ENCODE measurements at places on chromosomes 12 and 14.
A peak's percentile ranks its signal among the peaks of the same experiment; 100 is the strongest.

- no peak for DNase-seq
Observed at GRCh38 chr12:58425481-58426392, 484.4 kb downstream of the ATP23 start.

GRCh38 chr14:100865682-100866591, 37.6 kb downstream of the RTL1 start:
- no peak for DNase-seq

GRCh38 chr12:5375547-5376295, 56.2 kb upstream of the NTF3 start:
- DNase-seq: no peak

DNA sequence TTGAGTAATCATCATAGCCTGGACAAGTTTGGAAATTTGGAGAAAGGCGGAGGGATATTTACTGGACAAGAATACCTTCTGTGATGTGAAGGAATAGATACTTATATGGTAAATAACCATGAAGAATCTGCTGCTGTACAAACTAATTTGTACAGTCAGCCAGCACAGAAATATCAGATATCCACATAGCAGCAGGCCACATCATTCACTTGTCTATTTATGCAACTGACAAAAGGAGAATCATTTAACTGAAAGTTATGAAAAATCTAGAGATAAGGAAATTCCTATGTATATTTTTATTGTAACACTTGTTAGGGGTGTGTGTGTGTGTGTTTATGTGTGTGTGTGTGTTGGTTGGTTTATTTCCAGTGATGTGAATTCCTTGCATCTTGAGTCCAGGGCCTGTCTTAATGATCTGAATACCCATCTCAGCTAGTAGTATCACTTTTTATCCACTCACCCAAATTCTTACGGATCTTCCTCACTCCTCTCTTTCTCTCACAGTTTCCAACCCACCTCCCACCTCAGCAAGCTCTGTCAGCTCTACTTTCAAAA, 10.5 kb upstream of the LRIG3 start:
- no peak for DNase-seq

GRCh38 chr14:74176400-74176793, 62.9 kb upstream of the VSX2 start:
- no peak for DNase-seq

DNA sequence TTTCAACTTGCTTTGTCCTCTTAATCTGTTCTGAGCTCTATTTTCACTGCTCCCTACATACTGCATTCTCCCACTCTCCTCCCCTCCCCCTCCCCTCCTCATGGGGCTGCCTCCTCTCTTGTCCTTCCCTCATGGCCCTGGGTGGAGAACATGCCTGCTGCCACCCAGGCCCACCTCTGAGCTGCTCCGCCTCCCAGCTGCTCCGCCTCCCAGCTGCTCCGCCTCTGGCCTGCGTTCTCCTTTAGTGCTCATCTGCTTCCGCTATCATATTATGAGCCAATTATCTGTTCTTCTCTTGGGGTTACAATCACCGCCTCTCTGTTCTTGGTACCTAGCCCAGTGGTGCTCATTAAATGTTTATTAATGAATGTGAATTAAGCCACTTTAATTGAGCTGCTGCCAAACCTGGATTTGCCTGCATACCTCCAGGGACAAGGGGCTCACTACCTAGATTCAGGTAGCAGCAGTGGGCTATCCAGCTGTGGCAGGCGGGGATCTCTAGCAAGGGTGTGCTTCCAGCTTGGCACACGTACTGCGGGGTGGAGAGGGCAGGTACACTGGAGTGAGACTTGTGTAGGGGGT, 32.0 kb upstream of the FAM181A start:
- DNase-seq: no peak

DNA sequence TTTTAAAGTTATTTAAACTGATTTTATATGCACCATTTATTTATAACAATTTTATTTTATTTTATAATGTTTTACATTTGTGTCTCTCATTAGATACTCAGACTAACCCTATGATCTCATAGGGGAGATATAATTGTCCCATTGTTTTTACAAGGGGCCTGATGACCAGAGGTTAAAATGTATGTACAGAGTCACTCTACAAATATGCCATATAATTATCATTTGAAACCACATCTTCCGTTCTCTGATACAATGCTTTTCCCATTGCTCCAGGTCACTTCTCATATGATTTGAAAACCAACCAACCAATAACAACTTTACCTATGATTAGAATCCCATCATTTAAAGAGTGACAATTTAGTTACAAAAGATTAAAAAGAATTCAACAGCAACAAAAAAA, 137.8 kb downstream of the GPHN start:
- DNase-seq: no peak

DNA sequence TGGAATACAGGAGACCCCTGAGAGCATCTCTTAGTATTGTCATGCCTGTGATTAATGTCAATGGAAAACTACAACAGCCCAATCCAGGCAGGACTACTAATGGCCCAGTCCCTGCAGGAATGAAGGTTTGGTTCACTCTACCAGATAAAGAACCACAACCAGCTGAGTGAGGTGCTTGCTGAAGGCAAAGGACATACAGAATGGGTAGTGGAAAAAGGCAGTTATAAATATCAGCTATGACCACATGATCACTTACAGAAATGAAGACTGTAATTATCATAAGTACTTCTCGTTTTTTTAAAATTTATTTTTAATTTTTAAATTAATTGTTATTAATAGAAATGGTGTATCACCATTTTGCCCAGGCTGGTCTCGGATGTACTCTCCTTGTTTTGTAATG, 17.2 kb upstream of the LPCAT3 start:
- no peak for DNase-seq

DNA sequence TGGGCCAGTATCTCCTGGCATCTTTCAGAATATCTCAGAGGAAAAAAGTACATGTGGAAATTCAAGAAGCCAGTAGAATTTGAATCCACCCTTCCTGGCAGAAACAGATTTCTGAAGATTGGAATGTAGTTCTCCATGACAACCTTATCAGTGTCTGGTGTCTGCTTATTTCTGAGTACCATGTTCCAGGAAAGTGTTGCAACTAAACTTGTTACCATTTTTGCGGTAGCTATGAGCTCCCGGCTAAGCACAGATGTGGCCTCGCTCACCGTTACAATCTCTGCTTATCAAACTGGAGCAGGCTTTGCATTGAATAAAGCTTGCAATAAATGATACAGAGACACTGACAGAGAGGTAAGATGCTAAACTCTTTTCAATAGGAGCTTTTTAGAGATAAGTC, 13.0 kb upstream of the ITPR2 start:
- DNase-seq: peak; percentile 69

DNA sequence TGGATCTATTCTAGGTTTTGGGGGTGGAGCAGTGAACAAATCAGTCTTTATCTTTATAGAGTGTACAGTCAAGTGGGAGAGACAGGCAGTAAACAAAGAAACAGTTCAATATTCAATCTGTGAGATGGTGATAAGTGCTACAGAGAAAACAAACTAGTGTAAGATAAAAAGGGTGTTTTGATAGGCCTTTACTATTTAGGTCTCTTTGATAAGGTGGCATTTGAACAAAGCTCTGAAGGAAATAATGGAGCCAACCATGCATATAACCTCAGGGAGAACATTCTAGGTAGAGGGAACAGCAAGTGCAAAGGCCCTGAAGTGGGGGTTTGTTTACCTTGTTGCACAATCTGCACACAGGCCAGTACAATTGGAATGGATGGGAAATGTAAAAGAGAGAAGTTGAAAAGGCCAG, 47.3 kb downstream of the PTPN11 start:
- DNase-seq: no peak

GRCh38 chr12:4766445-4766844, 46.2 kb downstream of the GALNT8 start:
- no peak for DNase-seq

- DNase-seq: no peak
Observed at GRCh38 chr12:65022421-65022820, 98.7 kb downstream of the WIF1 start.

DNA sequence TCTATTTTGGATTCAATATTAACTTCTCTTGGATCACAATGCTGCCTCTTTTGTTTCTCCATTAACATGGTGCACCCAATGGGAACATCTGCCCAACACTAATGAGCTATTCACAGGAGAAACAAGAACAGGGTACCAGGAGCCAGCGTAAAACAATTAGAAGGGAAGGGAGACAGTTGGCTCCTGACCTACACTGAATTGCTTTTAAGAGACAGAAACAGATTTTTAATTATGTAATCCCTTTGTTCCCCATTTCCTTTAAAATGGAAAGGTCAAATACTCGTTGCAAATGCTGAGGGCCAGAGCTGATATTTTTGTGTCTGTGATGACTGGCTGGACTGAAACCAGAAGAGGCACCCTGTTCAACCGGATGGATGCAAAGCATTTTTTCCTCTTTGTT, 108.3 kb downstream of the SEC23A start:
- DNase-seq: no peak

GRCh38 chr14:104109731-104110361, 24.3 kb downstream of the ASPG start:
- DNase-seq: no peak

GRCh38 chr12:106629797-106630659, 47.2 kb downstream of the RFX4 start:
- no peak for DNase-seq

DNA sequence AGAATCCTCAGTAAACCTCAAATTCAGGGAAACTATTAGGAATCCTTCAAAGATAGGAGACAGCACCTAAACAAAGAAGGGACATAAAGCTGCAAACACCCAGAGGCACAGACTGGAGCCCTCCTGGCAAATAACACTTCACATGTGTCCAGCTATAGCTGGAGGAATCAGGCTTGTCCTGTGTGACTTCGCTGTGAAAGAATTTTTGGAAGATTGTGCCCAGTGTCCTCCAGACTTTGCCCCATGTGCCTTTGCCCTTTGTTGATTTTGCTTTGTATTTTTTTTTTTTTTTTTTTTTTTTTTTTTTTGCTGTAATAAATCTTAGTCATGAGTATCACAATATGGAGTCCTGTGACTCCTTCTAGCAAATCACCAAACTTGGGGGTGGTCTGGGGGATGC, 136.8 kb downstream of the KCNH5 start:
- DNase-seq: no peak

DNA sequence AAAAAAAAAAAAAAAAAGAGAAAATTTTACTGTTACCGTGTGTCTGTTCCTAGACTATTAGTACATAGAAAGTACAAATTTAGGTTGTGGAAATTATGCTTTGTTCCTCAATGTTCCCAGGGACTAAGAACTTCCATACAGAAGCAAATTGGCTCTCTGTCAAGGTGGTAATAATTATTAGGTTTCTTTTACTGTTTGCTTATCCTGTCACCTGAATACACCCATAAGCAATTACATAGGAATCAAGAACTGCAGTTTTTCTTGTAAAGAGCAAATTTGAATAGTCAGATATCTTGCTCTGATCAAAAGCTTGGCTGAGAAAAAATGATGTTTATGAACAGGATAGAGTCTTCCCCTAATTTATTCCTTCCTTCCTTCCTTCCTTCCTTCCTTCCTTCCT, 191.2 kb downstream of the AEBP2 start:
- DNase-seq: no peak

DNA sequence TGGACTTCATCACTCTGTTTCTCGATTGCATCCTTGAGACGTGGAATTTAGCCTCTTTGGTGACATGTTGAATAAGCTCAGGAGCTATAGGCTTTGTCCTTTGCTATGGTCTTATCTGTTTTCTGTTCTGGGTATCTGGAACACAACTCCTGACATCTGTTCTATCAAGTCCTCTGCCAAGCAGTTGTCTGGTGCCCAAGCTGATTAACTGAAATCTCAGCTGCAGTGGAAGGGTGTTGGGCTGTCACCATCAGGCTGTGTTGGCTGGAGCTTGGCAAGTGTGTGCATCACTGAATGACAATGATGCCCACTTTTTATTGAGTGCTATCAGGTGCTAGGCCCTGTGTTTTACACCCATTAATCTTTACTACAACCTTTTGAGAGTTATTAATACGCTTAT, 77.8 kb downstream of the SMOC1 start:
- no peak for DNase-seq

DNA sequence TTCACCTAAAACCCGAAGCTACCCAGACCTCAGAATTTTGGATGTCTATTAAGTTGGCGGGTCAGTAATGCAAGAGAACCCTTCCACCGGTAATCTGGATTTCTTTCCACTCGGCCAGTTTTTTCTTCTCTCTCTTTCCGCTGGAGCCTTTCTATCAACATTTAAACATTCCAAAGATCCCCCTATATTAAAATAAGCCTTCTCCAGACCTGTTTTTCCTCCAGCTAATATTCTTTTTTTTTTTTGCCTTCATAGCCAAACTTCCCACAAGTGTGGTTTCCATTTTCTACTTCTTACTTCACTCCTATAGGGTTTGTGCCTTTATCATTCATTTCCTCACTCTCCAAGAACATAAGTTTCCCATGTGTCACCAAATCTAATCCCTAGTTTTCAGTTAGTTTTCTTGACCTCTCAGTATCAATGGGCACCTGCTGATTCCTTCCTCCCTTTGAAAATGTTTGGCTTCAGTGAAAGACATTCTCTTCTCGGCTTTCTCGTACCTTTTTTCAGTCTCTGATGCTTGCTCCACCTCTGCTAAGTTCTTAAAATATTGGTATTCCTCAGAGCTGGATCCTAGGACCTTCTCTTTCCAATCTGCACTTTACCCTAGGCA, 583 bp upstream of the SDR39U1 start:
- DNase-seq: no peak

- peak; percentile 63 for DNase-seq
Observed at GRCh38 chr14:69719501-69719951, 47.4 kb upstream of the SRSF5 start.

DNA sequence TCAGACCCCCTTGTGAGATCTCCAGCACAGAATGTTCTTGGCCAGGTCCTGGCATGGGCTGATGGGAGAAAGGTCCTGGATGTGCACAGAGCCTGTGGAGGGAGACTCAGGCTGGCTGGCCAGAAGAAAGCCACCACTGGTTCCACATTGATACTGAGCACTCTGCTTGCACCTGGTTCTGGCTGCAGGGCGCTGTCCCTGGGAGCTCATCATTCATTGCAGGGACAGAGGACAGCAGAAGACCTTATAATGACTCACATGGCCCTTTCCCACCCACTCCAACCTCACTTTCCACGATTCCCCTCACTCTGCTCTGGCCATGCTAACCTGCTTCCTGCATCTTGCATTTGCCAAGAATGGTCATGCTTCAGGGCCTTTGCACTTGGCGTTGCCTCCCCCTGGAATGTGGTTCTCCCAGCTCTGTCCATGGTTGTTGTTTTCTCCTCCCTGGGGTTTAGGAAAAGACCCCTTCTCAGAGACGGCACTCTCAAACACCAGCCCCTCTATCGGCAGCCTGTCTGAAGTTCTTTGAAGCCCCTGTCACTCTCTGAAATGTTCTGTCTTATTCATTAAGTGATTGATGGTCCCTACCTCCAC, 10.3 kb downstream of the KRT7 start:
- peak; percentile 31 for DNase-seq

DNA sequence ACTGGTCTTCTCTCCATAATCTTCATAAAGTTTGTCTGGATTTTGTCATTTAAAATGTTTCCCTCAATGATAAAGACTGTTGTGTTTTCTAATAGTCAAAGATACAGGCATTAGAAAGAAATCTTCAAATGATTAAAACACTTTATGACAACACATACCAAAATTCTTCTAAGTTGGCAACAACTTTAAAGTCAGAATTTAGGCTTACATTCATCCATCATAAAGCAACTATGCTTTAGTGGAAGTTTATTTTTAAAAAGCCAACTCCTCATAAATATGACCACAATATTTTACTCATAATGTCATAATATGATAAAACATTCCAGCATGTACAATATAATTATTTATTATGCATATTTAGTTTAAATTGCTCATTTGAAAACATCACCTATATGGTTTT, 17.2 kb upstream of the CCER1 start:
- no peak for DNase-seq
